Hematopoietic multipotent progenitor cell treated with erythropoietin and hydrocortisone succinate and interleukin-3 and kit ligand, for 4 days (in vitro differentiated cells): ENCODE measurements at places on chromosomes 11 and 22.

- no peak for DNase-seq
Measured at GRCh38 chr11:23406131-23406819, 546.0 kb upstream of the CCDC179 start.

GRCh38 chr11:12680246-12680939 lies 6.2 kb downstream of the TEAD1 start:
- DNase-seq = peak; percentile 44

- DNase-seq = no peak
Measured at GRCh38 chr11:36030731-36031281, 86.9 kb downstream of the LDLRAD3 start.

DNA sequence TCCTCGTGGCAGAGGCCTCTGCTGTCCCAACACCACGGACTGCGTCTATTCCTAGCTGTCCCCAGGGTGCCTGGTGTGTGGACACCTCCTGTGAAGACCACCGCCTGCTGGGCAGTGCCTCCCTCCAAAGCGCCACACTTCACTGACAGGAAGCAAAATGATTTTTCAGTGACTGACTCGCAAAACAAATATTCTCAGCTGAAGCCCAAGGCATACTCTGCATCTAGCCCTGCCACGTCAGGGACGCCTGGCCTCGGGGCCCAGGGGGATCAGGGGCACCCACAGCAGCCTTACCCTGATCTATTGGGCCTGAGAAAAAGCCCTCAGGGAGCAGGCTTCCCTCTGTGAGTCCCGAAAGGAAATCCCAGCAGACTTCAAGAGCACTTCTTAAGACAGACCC lies 2.2 kb downstream of the BRD1 start:
- no peak for DNase-seq

- no peak for DNase-seq
Measured at GRCh38 chr11:9771071-9771511, 107.2 kb downstream of the SWAP70 start.

GRCh38 chr22:45155050-45155840 lies 8.5 kb upstream of the NUP50 start:
- no peak for DNase-seq

GRCh38 chr22:46355996-46356471 lies 20.5 kb downstream of the TRMU start:
- DNase-seq = no peak

GRCh38 chr11:78331711-78332110 lies 85.9 kb downstream of the GAB2 start:
- no peak for DNase-seq

- DNase-seq = no peak
Measured at GRCh38 chr11:119181677-119182412, 3.4 kb upstream of the NHERF4 start.

DNA sequence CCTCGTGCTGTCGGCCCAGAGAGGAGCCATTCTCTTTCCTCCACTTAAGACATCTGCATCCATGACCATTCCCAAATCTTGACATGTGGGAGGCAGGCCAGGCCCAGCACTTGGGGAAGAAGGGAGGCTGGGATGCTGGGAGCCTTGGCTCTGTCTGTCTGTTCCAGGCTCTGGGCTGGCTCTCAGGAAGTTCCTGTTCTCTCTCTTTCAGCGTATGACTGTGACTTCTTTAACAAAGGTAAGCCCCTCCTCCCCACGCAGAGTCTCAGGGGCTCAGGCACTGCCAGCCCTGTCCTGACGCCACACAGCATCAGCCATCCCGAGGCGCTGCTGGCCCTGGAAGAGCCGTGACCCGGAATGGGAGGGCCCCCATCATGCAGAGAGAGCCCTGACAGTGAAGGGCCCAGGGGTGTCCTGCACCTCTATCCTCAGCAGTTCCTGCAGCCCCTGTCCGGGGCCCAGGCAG lies 52.4 kb downstream of the OTOG start:
- no peak for DNase-seq

GRCh38 chr11:119924017-119924416 lies 195.0 kb upstream of the NECTIN1 start:
- DNase-seq = no peak

- no peak for DNase-seq
Measured at GRCh38 chr11:45384016-45384415, 97.9 kb upstream of the SYT13 start.

GRCh38 chr22:40114411-40114810 lies 63.3 kb upstream of the TNRC6B start:
- DNase-seq = no peak

- DNase-seq = no peak
Measured at GRCh38 chr11:41665441-41666360, 206.2 kb upstream of the LRRC4C start.

- peak; percentile 55 for DNase-seq
Measured at GRCh38 chr11:2991452-2992233, 486 bp downstream of the NAP1L4 start.

DNA sequence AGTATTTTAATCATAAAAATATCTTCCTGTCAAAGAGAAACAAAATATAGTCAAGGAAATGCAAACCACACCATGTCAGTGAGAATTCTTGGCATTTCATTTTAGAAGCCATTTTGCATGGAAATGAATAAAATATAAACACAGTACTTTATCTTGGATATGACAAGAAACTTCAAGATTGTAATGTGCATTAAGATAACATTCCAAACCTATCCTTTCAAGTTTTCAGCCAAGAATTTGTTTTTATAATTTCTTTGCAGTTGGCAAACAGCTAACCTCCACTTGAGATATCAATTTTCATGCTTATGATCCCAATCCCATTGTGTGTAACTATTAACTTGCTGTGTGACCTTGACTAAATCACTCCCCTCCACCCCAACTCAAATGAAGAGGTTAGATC lies 59.3 kb upstream of the WT1 start:
- DNase-seq = no peak

- no peak for DNase-seq
Measured at GRCh38 chr11:74755395-74755995, 6.8 kb downstream of the RNF169 start.

GRCh38 chr11:10651656-10652361 lies 41.7 kb downstream of the IRAG1 start:
- DNase-seq = no peak

GRCh38 chr11:115778928-115779650 lies 274.9 kb upstream of the CADM1 start:
- no peak for DNase-seq

- peak; percentile 76 for DNase-seq
Measured at GRCh38 chr22:49789289-49790141, 38.2 kb downstream of the BRD1 start.

GRCh38 chr11:2790568-2790921 lies 90.8 kb upstream of the KCNQ1OT1 start:
- DNase-seq = no peak

GRCh38 chr11:31651208-31651607 lies 141.6 kb downstream of the ELP4 start:
- DNase-seq = no peak

GRCh38 chr11:119995730-119996491 lies 142.0 kb downstream of the TRIM29 start:
- DNase-seq = no peak

DNA sequence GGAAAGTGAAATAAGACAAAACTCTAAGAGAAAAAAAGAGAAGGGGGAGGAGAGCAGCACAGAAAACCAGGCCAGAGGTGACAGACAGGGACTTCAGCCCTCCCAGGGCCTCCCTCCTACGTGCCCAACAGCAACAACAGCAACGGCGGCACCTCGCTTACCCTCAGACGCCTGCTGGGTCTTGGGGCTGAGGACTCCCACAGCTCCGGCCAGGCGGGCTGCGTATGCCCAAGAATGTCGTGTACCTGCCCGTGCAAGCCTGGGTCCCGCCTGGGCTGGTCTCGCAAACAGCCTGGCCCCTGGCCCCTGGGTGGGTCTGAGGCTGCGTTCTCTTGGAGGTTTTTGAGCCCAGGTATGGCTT lies 30.5 kb downstream of the ARAP1 start:
- peak; percentile 52 for DNase-seq

DNA sequence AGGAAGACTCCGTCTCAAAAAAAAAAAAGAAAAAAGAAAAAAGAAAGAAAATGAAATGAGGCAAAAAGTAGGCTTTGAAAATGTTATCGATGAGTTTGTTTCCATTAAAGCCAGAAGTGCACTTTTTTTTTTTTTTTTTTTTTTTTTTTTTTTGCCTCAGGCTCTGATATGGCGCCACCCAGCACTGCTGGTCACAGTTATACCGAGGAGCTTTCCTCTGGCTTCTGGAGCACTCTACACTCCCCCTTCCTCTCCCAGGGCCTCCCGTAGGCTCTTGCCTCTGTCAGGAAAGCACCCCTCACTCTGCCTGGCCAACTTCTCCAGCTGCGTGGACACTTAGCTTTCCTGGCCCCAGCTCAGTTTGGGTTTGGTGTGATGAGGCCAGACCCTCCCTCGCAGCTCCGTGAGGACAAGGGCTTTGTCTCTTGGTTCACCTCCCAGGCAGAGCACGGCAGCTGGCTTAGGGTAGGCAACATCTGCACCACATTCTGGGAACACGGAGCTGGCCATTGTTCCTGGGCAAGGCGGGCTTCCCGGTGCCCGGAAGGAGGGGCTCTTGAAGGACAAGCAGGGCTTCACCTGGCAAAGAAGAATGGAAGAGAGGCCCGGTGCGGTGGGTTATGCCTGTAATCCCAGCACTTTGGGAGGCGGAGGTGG lies 16.9 kb downstream of the FADS2 start:
- DNase-seq = no peak

DNA sequence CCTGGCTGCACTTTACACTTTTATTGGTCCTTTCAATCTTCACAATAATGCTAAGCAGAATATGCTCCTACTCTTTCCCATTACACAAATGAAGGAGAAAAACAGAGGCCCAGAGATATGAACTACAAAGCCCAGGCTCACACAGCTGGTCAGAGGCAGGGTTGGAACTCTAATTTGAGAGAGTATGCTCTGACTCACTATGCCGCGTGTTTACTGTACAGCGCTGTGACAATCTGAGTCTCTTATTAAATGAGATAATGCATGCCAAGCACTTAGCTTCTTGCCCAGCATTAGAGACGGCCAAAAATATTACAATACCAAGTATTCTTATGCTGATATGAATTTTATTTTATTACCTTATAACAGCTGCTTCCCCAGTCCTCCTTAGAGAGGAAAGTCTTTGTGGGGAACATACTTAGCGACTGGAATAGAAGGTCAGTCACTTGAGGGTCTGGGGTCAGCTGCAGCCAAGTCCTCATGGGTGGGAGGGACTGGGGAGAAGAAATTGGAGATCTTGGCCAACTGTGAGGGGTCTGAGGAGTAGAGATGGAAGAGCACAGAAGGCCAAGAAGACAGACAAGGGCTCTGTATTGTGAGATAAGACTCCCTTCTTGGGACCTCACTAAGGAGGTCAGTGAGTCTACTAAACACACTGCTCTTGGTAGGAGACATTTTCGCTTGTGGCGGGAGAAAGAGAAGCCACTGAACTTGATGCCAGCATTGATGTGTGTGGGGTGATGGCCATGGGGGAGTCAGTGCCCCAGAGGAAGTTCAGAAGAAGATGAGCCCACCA lies 150.8 kb upstream of the TIMP3 start:
- DNase-seq = peak; percentile 49

GRCh38 chr11:102426000-102426399 lies 26.6 kb downstream of the TMEM123 start:
- no peak for DNase-seq

- no peak for DNase-seq
Measured at GRCh38 chr11:123183391-123184099, 11.5 kb downstream of the CLMP start.

DNA sequence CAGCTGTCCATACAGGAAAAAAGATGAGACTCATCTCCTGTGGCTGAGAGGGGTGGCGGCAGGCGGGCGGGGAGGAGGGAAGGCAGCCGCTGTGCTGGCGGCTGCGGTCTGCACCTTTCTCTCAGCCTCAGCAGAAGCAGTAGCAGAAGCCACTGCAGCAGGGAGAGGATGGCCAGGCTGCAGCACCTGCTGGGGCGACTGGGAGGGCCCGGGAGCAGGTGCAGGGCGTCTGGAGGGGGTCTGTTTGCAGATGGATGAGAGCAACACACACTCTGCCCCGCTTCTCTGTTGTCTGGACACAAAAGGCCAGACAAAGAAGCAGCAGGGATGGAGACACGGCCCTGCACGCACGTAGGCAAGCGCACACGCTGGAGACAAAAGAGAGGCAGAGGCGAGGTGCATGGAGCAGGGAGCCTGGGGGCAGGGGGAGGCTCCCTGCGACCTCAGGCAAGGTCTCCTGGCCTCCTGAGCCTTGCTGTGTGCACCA lies 9.3 kb upstream of the MIAT start:
- peak; percentile 70 for DNase-seq

DNA sequence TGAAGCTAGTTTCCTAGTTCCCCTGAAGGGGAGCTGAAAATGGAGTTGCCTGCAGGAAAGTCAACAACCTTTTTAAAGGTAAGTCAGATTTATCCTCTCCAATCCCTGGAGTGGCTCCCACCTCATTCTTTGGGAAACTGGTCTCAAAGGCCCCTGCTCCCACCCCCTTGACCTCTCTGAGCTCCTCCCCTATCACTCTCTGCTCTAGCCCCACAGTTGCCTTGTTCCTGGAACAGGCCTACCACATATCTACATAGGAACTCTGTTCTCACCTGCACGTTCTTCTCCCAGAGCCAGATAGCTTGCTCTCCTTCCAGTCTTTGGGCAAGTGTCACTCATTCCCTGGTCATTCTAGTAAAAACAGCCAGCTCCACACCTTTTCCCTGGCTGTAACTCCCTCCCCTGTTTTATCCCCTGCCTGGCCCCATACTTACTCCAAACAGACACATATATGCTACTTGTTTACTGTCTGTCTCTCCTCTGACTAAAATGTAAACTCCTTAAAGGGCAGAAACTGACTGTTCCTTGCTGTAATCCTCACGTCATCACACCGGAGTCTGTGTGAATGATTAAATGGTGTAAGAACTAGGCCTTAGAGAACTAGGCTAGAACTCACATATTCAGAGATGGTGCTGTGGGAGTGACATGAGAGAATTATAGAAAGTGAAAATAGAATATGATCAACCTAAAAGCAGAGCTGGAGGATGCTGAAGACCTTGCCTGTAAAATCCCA lies 53.3 kb downstream of the TCF20 start:
- no peak for DNase-seq

GRCh38 chr11:14356342-14356741 lies 2.6 kb downstream of the RRAS2 start:
- no peak for DNase-seq

- no peak for DNase-seq
Measured at GRCh38 chr22:22761606-22761962, 117.2 kb downstream of the GGTLC2 start.

GRCh38 chr11:75421902-75422247 lies 11.1 kb downstream of the KLHL35 start:
- no peak for DNase-seq

DNA sequence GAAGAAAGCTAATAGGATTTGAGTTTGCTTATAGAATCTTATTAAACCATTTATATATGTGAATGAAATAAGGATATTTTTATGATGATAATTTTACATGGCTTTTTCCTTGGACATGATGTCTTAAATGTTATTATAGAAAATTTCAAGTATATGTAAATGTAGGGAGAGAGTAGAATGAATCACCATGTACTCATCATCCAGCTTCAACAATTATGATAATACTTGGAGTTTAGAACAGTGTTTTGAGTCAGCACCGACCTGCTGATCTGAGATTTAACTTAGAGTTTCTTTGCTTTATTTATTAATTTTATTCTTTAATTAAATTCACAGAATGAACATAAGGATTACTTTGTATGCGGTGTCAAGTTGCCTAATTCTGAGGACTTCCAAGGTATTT lies 193.5 kb downstream of the UVRAG start:
- DNase-seq = no peak

GRCh38 chr11:132402071-132402684 lies 1031.8 kb downstream of the NTM start:
- peak; percentile 26 for DNase-seq
